A172 (cell line): ENCODE measurements at places on chromosomes 16 and 17. TPM values are rescaled to one million over a fixed set of nuclear protein-coding genes. Genes with fewer than 3 reads are reported as not detected.

- no peak for DNase-seq
Observed at GRCh38 chr17:7626307-7626706, 1.3 kb downstream of the SAT2 start.

- DNase-seq = no peak
Observed at GRCh38 chr17:19497624-19498023, 36.0 kb upstream of the SLC47A1 start.

Gene FBF1
- total RNA-seq = 9.9 and 12.5 TPM in 2 replicates

DNA sequence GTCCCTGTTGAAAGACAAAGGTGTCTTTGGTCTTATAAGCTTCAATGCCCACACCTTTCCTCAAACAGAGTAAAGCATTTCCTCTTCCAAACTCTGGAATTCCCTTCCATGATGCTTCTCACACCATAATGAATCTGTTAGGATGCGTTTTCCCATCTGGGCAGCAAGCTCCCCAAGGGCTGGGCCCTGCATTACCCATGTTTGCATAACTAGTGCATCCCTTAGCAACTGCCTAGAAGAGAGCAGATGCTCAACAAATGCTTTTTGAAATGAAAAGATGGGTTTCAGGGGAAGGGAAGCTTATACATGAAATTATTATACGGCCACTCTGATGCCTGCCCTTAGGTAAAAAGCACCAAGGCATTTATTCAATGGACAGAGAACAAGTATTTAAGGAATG, 124.5 kb upstream of the CCL2 start:
- DNase-seq = no peak

DNA sequence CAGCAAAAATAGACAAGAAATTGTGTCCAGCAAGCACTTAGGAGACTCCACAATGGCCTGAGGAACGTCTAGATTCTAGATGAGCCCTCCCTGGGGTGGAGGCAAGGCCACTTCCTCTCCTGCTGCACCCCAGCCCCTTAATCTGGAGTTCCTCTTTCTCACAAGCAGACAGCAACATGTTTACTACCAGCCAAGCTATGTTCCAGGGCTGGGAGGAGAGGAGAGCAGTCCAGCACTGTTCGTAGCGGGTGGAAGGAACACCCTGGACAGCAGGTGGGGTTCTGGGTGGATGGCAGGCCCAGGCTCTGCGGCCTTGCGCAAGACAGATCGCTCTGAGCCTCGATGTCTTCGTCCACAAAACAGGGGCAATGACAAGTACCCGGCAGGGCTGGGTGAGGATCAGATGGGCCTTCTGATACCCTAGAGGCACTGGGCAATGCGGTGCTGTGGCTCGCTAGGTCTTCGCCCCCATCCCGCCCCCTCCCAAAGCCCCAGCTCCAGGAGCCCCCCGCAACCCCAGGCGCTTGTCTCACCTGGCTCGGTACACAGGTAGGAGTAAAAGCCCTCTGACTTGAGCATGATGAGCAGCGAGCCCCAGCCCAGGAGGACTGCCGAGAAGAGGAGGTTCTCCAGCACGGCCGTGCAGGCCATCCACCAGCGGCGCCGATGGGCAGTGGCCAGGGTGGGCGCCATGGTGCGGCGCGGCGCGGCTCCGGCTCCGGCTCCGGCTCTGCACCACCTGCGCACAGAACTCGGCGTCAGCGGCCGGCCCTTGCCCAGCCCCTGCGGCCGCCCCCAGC, 1.3 kb downstream of the SLC43A2 start:
- DNase-seq = no peak

Gene CCL4
- total RNA-seq = not detected in 2 replicates

DNA sequence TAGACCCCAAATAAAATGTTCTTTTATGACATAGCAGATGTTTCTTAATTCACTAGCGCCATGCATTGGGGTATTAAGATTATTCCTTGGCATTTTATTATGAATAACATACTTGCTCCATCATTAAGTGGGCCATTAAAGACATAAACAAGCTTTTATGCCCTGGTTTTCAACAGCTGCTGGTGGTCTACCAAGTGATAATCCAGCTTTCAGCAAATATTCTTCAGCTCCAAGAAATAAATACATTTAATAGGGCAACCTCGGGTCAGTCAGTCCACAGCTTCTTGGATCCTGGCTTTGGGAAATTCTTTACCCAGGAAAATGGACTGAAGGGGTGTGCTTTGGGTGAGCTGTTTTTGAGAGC, 217.3 kb upstream of the IRX3 start:
- DNase-seq = no peak

- no peak for DNase-seq
Observed at GRCh38 chr16:11474617-11475291, 112.0 kb downstream of the LITAF start.

Gene TOM1L1
- total RNA-seq = 53.7 and 54.9 TPM in 2 replicates

Gene PRAC2
- total RNA-seq = not detected in 2 replicates

- DNase-seq = no peak
Observed at GRCh38 chr16:90018297-90018651, 982 bp downstream of the DBNDD1 start.

DNA sequence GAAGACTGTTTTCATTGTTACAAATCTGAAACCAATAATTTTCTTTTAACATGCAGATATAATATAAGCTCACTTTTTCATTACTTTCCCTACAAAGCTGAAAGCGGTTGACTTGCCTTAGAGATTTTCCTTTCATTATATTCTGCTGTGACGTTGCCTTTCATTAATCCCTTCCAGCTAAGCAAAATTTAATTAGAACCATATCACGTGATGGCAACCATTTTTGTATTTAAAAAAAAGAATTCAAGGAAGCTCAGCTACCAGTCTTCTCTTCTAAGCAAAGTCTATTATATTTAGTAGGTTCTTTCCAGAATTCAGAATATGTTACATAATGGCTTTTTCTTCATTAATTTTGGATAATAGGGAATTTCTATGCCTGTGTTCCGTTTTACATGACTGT, 186.5 kb downstream of the PRKCA start:
- DNase-seq = no peak

DNA sequence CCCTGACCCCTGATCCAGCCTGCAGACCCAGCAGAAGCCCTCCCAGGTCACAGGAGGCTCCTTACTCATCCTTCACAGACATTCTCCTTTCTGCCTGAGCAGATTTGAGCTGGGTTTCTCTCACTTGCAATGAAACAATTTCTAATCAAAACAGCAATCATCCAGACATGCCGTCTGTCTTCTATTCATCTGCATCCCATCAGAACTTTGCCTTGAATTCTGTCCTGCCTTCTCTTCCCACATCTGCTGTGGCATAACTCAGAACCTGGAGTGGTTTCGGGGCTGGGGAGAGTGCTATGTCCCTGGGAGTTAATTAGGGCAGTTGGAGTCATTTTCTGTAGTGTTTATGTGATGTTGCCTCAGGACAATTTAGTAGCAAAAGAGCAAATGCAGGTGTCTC, 278.6 kb downstream of the CBLN1 start:
- no peak for DNase-seq

DNA sequence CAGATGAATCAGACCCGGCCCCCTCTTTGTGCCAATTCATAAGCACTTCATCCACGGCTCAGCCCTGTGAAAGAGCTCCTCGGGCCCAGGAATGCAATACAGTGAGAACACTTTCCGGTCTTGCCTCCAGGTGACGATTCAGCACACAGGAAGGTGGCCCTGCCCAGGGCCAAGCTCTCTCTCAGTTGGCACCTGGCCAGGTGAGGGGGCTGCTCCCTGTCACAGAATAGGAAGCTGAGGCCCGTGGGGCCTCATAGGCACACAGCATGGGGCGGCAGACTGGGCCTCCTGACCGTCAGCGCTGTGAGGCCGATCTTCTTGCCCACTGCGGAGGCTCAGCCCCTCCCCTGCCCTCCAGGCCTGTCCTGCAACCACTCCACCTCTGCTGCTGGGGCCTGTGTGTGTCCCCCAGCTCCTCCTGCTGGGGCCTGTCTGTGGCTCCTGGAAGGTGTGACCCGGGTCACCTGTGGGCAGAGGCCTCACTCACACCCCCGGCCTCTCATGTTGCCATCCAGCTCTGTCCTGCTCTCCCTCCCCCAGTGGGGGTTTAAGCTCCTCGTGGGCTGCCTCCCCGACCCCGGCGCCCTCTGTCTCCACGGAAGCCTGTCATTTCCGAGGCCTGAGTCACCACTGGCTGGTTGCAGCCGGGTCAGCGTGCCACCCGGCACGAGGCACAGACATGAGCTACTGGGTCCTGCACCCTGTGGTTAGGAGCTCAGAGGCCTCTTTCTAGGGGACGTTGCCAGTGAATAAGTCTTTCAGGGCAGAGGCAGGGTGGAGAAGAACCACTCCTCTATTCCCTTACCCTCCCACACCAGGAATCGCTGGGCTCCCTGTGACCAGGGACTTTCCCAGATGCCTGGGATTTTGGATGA, 114.4 kb downstream of the SEC14L1 start:
- DNase-seq = peak; percentile 100

DNA sequence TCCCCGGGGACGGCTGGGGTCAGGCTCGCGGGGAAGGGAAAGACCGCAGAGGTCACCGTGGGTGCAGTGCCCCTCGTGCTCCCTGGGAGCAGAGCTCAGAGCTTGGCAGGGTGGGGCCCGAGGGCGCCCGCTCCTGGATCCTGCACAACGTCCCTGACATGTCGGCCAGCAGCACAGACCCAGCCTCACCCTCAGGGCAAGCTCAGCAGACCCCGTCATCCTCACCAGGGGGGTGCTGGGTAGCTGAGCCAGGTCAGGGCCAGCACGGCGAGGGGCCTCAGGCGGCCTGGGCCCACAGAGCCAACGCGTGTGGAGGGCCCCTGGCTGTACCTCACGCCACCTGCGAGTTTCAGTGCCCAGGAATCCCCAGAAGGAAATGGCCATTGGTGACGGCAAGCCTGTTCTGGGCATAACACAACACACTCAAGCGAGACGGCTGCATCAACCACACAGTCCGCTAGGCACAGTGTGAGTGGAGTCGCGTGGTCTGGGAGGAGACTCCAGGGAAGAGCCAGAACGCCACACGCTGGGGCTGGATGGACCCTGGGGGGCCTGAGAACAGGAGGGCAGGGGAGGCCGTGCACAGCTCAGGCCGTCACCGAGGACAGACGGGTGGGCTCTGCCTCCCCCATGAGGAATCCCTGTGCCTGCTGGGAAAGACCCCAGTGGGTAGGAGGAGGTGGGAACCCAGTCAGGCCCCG, 60.3 kb downstream of the ZNF778 start:
- no peak for DNase-seq

GRCh38 chr16:47481698-47482374, 20.7 kb downstream of the PHKB start:
- DNase-seq = no peak

DNA sequence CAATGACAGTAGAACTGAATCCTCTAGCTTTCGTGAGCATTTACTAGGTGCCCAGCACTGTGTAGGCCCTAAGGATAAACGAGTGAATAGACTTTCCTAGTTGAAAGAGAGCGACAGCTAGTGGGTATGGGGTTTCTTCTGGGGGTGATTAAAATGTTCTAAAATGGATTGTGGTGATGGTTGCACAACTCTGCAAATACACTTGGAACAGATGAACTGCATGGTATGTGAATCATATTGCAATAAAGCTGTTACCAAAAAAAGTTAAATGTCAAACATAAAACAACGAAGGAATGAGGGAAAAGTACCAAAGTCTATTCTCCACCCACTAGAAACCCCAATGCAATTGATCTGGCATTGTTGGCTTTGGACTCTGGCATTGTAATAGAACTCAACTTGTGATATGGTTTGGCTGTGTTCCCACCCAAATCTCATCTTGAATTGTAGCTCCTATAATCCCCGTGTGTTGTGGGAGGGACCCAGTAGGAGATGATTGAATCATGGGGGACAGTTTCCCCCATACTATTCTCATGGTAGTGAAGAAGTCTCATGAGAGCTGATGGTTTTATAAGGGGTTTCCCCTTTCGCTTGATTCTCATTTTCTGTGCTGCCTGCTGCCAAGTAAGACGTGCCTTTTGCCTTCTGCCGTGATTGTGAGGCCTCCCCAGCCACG, 70.5 kb downstream of the MARF1 start:
- DNase-seq = no peak

- peak; percentile 50 for DNase-seq
Observed at GRCh38 chr17:28744104-28744971, 527 bp downstream of the TRAF4 start.

GRCh38 chr16:75653922-75654321, 6.3 kb downstream of the TERF2IP start:
- DNase-seq = no peak

DNA sequence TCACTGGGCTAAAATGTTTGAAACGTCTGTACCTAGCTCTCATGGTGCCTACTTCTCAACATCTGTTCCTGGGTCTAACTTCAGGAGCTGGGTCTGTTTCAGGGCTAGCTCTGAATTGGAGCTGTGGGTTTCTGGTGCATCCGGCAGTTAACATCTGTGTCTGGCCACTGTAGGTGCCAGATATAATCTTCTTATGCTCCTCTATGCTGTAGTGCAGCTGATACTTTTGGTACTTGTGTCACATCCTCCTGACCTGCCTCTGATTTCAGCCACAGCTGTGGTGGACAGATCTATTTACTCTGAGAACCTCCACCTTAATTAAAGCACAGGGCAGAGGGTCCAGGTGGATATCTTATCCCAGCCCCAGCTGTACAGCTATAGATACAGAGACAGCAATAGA, 496.5 kb upstream of the CDH11 start:
- no peak for DNase-seq

GRCh38 chr16:88013766-88014251, 62.6 kb downstream of the BANP start:
- no peak for DNase-seq

DNA sequence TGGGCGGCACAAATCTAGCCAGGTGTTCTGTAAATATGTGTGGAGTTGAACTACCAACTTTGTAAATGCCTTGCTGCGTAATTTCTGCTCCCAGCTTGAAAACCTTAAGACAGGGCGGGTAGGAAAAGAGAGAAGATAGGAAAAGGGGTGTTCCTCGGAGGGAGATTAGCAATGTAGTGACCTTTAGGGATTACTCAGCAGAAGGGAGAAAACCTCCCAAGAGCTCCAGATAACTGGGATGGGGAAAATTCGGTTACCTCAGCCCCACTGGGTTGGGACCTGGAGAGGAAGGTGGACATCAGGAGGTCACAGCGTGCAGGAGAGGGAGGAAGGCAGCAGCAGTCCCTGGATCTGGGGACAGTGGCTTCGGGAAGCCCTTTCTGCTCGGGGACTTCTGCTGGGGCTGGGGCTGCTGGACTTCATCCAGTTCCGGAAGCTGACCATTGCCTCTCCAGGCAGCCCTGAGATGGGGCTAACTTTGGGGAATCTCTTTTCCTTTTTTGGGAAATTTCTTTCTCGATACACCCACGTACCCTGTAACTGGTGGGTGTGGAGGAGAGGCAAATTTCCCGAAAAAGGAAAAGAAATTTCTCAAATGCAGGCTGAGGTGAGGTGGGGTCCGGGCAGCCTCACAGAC, 39.2 kb downstream of the MPRIP start:
- no peak for DNase-seq

- DNase-seq = peak; percentile 35
Observed at GRCh38 chr16:66740533-66740932, 10.9 kb downstream of the DYNC1LI2 start.

DNA sequence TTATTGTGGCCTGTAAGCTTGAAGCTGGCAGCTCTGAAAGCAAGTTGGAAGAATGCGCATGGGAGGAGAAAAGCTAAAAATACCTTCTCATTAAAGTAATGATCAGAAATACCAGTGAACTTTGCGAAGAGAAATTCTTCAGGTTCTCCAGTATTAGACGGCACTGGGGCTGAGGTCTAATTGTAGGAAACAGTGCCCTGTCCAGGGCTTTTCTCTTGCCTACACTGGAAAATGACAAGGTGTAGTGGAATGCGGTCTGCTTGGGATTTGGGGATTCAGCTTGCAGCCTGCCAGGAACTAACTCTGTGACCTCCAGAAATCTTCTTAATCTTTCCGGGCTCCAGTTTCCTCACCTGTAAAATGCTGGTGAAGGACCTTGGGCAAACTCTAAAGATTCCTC, 53.3 kb upstream of the KCNJ16 start:
- DNase-seq = no peak

Gene ACTG1
- 5,134 and 6,456 TPM in 2 replicates for total RNA-seq

Gene WDR81
- total RNA-seq = 22.2 and 25.5 TPM in 2 replicates
